ENCODE measurements at places on chromosomes 2 and 18.

DNA sequence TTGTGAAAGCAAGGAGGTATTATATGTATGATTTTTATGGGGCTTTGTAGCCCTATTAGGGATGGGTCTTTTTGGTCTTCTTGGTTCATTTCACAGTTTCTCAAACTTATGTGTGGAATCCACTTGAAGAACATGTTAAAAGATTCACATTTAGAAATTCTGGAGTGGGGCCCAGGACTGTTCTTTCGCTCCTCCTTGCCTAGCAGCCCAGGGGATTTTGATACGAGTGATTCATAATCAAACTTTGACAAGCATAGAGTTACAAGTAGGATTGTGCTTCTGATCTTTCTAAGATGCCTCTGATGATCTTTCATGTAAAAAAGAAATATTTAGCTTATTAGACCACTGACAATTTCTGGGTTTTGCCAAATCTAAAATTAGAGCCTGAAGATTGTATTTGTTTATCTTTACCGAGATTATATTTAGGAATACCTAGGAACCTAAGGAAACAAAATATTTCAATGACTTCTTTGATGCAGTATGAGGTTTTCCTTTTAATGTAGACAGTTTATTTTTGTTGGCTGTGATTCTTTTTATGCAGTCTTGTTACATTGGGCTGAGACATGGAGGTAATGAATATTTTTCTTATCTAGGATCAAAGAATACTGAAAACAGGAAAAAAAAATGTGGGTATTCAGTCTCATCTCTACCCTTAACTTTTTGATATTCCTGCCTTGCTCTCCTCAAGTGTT lies 324.0 kb downstream of the PARD3B start:
- no peak for DNase-seq

DNA sequence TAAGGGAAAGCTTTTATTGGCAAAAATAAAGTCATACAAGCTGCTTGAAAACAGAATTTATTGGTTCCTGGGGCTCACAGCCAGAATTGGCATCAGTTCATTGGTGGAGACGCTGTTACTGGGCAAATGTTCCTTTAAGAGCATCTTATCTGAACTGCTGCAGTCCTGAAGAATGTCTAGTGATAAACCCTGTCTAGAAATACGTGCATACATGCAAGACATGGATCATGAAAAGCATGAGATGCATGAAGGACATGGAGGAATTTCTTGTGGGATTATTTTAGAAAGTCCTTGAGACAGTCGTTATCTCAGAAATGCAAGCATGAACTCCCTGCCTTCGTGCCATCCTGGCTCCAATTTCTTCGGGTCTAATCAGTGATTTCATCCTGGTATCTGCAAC lies 32.5 kb upstream of the FHOD3 start:
- no peak for DNase-seq

DNA sequence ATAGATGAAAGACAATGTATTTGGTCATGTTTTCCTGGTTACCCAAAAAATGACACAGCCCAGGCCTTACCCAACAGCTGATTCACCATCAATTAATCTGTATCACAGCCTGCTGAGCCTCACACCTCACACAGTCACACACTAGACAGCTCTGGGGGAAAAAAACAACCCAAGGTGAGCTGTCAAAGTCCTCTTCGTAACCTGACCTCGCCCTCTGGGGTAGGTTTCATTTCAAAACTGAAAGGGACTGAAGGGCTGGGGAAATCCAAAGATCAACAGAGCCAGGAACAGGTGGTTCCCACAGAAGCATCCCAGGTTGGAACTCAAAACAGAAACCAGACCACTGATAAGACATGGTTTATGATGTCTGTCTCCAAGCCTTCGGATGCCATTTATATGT lies 18.2 kb upstream of the PCBP1 start:
- no peak for DNase-seq

- DNase-seq, result no peak
Observed at GRCh38 chr2:186934420-186934819, 85.5 kb upstream of the ZSWIM2 start.

- DNase-seq, result no peak
Observed at GRCh38 chr18:9495916-9496705, 20.8 kb downstream of the RALBP1 start.

DNA sequence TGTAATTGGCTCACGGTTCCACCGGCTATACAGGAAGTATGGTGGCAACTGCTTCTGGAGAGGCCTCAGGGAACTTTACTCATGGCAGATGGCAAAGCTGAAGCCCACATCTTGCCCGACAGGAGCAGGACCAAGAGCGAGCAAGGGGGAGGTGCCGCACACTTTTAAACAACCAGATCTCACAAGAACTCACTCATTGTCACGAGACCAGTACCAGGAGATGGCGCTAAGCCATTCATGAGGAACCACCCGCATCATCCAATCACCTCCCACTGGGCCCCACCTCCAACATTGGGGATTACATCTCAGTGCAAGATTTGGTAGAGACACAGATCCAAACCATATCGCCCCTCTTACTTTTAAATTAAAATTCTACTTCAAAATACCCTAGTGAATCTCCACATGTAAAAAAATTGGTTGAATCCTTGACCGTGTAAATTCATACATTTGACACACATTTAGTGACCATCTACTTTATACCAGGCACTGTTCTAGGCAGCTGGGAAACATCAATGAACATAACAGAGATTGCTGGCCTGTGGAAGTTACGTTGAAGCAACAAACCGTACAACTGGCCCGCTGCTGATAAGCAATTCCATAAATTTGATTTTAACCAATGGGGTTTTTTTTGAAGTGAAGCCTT lies 87.6 kb downstream of the ALPK2 start:
- no peak for DNase-seq

DNA sequence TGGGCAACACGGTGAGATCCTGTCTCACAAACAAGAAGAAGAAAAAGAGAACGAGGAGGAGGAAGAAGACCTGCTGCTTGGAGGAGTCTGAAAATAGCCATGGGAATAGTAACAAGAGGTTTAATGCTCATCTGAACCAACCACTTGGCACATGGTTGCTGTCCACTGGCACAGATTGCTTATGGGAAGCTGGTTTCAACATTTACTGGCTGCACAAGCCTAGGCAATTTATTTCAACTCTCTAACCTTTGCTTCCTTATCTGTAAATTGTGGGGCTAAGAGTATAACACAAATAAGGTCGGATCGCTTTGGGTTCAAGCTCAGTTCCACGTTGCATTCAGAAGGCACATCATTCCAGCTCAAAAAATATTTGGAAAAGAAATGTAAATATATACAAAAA lies 14.2 kb upstream of the RHOB start:
- DNase-seq, result no peak

DNA sequence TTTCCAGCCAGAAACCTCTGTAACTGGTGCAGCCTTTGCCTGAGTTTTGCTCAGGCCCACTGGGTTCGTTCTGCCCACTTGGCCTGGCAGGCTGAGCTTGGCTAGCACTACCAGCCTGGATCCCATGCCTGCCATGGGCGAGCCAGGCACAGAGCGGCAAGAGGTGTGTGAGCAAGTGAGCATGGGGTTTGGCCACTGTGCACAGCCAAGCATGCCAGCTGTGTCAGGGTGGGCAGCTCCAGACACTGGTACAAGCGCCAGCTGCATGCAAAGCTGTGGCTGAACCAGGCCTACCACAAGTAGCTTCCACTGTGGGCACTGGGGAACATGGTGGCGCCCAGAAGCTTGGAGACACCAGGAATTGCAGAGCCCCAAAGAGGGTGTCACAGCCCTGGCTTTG lies 56.3 kb upstream of the LDAH start:
- no peak for DNase-seq

- peak; percentile 73 for DNase-seq
Observed at GRCh38 chr2:10036095-10036884, 7.1 kb upstream of the KLF11 start.

GRCh38 chr18:9290156-9290555 lies 44.4 kb upstream of the TWSG1 start:
- no peak for DNase-seq

DNA sequence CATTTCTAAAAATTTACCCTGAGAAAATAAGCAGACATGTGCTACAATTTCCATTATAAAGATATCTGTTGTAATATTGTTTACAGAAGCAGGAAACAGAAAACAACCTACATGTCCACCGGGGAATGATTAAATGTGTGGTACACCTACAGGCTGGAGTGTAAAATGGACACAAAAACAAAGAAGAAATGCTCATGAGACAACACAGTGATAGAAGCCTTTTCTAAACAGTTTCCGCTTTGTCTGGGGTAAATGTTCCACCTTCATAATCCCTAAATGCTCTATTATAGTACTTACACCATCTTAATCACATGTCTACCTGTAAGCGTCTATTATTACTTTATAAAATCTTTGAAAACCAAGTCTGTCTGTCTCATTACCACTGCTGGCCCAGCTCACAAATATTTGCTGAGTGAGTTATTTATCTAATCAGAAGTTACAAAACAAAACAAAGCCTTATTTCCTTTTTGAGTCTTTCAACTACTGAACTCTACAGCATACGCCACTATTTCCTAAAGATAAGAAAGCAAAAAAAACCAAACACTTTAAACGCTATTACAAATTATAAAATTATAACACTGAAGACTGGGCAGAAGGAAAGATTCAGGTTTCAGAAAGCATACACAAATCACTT lies 95.3 kb downstream of the PIGN start:
- DNase-seq, result no peak

DNA sequence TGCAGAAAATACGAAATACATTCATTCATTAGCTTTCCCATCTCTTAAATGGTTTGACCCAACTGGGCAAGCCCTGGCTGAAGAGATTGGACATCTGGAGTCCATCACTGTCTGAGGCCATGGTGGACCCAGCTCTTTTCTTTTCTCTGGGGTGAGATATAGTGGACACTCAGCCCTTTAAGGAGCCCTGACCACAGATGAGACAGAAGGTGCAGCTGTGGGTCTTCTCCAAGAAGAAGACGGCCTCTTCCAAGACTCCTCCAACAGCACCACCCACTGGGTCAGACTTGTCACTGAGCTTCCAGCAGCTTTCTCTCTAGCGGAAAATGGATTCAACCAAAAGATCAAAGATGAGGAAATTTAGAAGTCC lies 27.2 kb downstream of the TWIST2 start:
- no peak for DNase-seq

GRCh38 chr2:235055891-235056516 lies 104.2 kb downstream of the SH3BP4 start:
- no peak for DNase-seq

GRCh38 chr2:154400563-154401290 lies 297.8 kb upstream of the KCNJ3 start:
- DNase-seq, result no peak

DNA sequence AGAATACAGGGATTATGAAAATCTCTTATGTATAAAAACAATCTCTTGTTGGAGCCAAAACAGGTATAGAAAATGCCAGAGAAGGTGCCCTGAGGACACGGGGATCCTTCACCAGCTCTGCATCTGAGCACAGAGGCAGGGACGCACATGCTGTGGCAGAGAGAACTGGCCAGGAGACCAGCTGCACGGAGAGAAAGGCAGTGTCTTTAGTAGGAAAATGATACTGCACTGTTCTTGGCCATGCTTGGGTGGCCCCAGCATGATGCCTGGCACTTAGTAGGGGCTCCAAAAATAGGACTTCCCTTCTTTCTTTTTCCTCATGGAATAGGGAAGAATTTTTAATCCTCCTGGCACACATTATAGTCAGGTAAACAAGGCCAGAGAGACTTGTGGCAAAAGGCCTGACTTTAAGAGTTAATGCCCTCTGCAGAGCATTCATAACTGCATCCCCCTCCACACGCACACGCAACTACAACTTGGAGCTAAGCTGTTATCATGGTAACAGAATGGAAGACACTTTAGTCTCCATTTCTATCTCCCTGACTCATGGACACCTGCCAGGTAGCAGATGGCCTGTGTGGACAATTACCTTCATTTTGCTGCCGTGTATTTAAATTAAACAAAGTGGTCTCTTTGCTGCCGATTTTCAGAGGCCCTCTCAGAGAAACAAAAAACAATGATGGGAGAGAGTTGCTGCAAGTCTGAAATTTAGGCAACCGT lies 59.7 kb upstream of the DNMT3A start:
- no peak for DNase-seq

- no peak for DNase-seq
Observed at GRCh38 chr2:174606336-174606735, 8.7 kb upstream of the WIPF1 start.
